Activated CD8-positive, alpha-beta T cell treated with anti-CD3 and anti-CD28 coated beads for 36 hours (primary cell): ENCODE measurements at places on chromosomes 12 and 14. TPM values are rescaled to one million over a fixed set of nuclear protein-coding genes. Genes with fewer than 3 reads are reported as not detected.

Gene TAS2R50
- total RNA-seq, result 0.63 TPM

GRCh38 chr14:29453045-29453444 lies 474.6 kb downstream of the PRKD1 start:
- no peak for DNase-seq

- DNase-seq, result no peak
Observed at GRCh38 chr14:63737582-63738006, 9.7 kb upstream of the SGPP1 start.

- no peak for DNase-seq
Observed at GRCh38 chr14:72909163-72909562, 15.3 kb upstream of the DPF3 start.

DNA sequence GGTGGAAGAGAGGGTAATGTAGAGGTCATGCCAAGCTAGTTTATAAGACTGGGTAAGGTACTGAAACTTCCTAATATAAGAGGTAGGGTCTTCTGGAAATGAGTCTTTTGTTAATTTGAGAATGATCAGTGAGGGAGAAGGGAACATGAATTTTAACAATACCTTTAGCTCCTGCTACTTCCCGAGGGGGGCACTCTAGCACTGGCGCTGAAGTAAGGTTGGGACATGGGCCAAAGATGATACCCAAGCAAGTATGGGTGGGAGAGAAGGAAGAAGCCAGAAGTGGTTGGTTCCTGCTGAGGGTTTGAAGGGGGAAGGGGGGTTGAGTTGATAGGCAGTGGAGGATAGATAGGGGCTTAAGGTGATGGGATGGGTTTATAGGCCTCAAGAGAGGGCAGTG lies 32.3 kb upstream of the RNASE1 start:
- DNase-seq, result no peak

DNA sequence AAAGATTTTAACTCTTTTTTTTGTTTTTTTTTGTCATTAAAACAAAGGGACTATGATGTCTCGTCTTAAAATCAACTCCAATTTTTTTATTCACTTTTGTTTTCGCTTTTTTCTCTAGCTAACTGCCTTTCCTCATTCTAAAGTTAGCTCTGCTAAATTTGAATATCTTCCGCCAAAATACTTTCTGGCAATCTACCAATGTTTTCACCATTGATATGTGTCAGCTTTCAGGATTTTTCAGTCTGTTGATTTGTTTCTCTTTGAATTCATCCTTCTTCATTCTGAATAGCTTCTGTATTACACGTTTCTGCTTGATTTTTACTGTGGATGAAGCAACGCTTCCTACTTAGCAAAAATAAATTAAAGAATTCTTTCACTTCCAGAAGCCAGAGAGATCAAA lies 38.7 kb upstream of the NOVA1 start:
- no peak for DNase-seq
